ENCODE measurements at places on chromosomes 11 and 22. TPM values are rescaled to one million over a fixed set of nuclear protein-coding genes. Genes with fewer than 3 reads are reported as not detected.
A peak's percentile ranks its signal among the peaks of the same experiment; 100 is the strongest.

RFPL2 gene
- polyA plus RNA-seq = 0.30 TPM

CALCA gene
- polyA plus RNA-seq = not detected

OR10G4 gene
- polyA plus RNA-seq = not detected

NXPE2 gene
- not detected for polyA plus RNA-seq

CSF2RB gene
- polyA plus RNA-seq = not detected

CARNS1 gene
- polyA plus RNA-seq = 0.12 TPM

GUCY1A2 gene
- 0.12 TPM for polyA plus RNA-seq

EXPH5 gene
- 0.01 TPM for polyA plus RNA-seq

GVQW3 gene
- 3.8 TPM for polyA plus RNA-seq

IL18 gene
- polyA plus RNA-seq = 114 TPM

SCYL1 gene
- polyA plus RNA-seq = 45.9 TPM

DNA sequence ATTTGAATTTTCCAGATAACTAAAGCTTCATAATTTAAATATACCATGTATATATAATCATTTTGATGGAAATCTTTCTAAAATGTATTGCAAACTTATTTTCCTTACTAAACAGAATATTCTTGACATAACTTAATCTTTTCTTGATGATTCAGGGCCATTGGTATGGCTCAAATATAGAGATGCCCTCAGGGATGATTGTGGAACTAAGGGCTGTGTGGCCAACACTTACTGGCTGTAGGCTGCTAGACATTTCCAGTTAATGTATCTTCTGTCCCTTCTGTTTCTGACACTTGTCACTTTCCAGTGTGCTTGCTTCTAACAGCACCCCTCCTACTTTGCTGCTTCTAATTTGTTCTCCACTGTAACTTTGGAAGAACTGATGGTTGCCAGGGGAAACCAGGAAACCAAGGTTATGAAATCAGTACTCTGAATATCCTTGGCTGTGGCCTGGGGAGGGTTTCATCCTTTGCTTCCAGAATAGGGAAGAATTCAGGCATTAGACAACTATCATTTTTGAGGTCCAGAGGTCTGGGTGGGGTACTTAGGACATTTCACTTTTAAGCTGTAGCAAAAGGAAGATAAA is 697.2 kb downstream of the ETS1 start:
- DNase-seq = no peak

DNA sequence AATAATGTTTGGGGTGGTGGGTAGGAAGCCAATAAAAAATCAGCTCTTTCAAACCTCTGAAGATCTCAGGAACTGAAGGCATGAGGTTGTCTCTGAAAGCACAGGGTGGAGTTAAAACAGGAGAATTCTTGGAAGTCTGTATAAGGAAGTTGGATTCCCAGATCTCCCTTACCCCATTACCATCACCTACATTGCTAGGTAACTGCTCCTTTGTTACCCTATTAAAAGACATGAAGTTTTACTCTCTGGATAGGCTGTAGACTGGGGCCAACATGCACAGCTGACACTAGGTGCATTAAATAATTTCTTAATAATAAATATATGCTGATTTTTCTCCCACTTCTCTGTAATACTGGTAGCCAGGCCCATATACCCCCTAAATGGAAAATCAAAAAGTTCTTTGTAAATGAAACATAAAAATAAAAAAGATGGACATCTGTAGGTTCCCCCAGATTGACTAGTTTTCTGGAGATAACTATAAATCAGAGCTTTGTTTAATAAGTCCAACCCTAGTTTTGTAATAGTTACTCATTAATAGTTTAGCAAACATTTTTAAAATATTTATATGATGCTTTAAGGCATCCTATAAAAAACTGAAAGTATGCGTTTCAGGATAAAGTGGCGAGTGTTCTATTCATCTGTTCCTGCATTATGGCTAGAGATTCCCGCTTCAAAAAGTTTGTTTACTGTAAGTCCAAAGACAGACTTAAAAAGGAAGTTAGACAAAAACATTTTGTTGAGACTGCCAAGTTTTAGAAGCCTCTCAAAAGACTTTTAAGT is 63.8 kb downstream of the KIF18A start:
- peak; percentile 3 for DNase-seq

GRCh38 chr22:47125603-47126002 is 363.2 kb downstream of the TBC1D22A start:
- DNase-seq = peak; percentile 27

- peak; percentile 40 for DNase-seq
These were observed 72.0 kb downstream of the SYN3 start for GRCh38 chr22:32985899-32986765.

GRCh38 chr11:66607126-66607834 is 9.2 kb upstream of the RBM14 start:
- peak; percentile 55 for DNase-seq

GRCh38 chr11:21622566-21622965 is 570.3 kb upstream of the ANO5 start:
- no peak for DNase-seq

- no peak for DNase-seq
These were observed 2.0 kb downstream of the SIPA1 start for GRCh38 chr11:65639623-65640482.

GRCh38 chr11:43508511-43508918 is 149.8 kb downstream of the TTC17 start:
- DNase-seq = no peak

GRCh38 chr22:41311487-41311886 is 10.2 kb downstream of the ZC3H7B start:
- no peak for DNase-seq

- DNase-seq = peak; percentile 69
These were observed 49.1 kb downstream of the MICAL2 start for GRCh38 chr11:12159351-12160099.

GRCh38 chr11:24233041-24233440 is 263.8 kb upstream of the LUZP2 start:
- DNase-seq = no peak

- no peak for DNase-seq
These were observed 40.7 kb downstream of the SYT13 start for GRCh38 chr11:45245218-45246045.

- DNase-seq = no peak
These were observed 36.3 kb upstream of the TIMP3 start for GRCh38 chr22:32765132-32765618.

GRCh38 chr22:39674536-39674935 is 104.0 kb downstream of the CACNA1I start:
- no peak for DNase-seq

DNA sequence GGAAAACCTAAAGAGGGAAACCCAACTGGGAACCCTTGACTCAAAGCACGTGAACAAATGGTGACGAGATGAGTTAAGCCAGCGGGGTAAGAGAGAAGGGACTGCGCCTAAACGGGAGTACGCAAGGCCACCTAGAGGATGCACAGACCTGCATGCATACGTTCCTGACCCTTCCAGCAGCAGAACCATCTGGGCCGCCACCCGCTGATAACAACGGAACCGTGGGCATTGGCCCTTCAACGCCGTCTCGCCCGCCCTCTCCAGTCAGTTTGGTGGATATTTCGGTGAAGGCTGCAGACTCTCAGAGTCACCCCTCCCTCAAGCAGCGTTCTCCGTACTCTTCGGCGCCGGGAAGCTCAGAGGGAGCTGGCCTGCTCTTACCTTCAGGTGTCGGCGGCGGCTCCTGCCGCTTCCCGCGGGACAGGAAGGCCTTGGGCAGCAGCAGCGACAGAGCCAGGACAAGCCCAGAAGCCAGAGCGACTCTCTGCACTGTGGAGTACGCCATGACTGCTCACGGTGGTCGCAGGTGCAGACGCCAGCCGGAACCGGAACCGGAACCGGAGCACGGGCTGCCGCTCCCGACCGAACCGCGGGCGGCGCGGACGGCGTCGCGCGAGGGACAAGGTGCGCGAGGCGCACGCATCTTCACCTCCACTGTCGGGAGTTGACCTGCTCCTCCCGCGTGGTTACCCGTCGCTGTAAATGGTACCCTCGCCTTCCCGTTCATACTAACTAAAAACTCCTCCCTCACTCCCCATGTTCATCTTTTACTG is at the start of gene RIC3:
Gene RIC3, minus strand, starts transcription at position 541 of the 773 bp plus-strand sequence. Its CDS starts 36 bp downstream, at position 505.
- DNase-seq = peak; percentile 29

- no peak for DNase-seq
These were observed 19.3 kb downstream of the MOB2 start for GRCh38 chr11:1467270-1467669.

DNA sequence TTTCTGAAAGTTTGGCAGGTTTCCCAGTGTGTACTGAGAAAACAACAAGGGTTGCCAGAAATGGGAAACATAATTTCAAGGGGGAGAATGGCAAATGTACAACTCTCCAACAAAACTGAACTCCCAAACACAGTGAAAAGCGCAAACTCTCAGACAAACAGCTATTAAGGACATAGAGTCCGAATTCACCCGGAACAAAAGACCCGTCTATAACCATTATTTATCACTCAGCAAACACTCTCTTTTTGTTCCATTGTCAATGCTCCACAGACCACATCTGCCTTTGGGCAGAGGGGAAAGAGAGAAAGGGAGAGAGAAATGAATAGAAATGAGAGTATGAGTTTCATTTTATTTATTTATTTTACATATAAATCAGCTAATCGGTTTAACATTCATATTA is 21.7 kb downstream of the KIRREL3 start:
- DNase-seq = no peak

GRCh38 chr22:19933341-19934241 is 8.0 kb upstream of the COMT start:
- no peak for DNase-seq

DNA sequence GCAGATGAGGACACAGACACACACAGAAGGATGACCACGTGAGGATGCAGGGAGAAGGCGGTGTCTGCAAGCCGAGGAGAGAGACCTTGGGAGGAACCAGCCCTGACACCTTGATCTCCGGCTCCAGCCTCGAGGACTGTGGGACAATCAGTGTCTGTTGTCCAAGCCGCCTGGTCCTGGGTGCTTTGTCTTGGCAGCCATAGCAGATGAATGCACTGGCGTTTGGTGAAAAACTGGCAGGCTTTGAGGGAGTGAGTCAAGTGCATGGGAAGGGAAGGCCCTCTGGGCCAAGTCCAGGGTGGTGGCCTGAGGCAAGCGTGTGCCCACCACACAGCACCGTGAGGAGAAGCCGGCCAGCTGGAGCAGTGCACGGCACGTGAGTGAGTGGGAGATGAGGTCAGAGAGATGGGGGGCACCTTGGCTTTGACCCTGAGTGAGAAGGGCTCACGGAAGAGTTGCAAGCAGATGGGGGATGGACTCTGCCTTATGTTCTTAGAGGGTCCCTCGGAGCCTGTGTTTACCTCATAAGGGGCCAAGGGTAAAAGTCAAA is 12.4 kb upstream of the BRSK2 start:
- no peak for DNase-seq

- no peak for DNase-seq
These were observed 7.3 kb downstream of the SART1 start for GRCh38 chr11:65968600-65969482.

DNA sequence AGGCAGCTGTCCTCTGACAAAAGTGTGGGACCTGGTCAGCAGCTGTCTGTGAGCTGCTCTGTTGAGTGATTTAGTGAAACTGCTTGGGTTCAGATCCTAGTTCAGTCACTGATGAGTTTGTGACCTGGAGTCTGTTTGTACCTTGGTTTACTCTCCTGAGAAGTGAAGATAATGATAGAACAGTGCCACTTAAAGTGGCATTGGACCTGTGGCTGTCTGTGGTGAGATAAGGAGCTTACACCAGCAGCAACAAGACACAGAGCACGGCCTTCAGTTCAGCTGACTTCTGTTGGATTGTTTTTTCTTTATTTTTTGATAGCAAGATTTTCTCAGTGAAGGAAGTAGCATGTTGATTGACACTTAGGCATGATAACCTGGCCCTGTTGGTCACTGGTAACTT is 46.2 kb upstream of the CTTN start:
- DNase-seq = no peak

GRCh38 chr22:50049299-50050195 is 8.6 kb downstream of the TTLL8 start:
- DNase-seq = no peak

GRCh38 chr11:84249344-84250135 is 963.4 kb upstream of the CCDC90B start:
- no peak for DNase-seq

DNA sequence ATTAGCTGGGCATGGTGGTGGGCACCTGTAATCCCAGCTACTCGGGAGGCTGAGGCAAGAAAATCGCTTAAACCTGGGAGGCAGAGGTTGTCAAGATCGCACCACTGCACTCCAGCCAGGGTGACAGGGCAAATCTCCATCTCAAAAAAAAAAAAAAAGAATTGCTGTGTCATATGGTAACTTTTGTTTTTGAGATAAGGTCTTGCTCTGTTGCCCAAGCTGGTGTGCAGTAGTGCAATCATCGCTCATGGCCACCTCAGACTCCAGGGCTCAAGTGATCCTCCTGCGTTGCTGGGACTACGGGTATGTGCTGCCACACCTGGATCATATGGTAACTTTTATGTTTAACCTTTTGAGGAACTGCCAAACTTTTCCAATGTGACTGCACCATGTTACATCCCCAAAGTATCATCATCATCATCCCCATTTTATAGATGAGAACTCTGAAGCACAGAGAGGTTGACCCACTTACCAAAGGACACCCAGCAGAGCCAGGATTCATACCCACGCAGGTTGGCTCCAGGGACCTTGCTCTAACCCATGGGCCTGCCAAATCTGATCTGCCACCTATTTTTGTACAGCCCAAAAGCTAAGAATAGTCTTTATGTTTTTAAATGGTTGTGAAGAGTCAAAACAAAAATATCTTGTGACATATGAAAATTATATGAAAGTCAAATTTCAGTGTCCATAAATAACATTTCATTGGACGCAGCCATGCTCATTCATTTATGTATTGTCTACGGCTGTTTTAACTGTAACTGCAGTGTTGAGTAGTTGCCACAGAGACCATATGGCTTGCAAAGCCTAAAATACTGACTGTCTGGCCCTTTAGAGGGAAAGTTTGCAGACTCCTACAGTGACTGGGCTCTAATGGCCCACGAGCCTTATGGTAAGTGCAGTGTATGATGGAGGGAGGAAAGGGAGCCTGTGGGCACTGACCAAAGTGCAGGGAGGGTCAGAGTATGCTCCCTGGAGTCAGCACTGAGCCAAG is 45.3 kb downstream of the GDPD5 start:
- DNase-seq = no peak

DNA sequence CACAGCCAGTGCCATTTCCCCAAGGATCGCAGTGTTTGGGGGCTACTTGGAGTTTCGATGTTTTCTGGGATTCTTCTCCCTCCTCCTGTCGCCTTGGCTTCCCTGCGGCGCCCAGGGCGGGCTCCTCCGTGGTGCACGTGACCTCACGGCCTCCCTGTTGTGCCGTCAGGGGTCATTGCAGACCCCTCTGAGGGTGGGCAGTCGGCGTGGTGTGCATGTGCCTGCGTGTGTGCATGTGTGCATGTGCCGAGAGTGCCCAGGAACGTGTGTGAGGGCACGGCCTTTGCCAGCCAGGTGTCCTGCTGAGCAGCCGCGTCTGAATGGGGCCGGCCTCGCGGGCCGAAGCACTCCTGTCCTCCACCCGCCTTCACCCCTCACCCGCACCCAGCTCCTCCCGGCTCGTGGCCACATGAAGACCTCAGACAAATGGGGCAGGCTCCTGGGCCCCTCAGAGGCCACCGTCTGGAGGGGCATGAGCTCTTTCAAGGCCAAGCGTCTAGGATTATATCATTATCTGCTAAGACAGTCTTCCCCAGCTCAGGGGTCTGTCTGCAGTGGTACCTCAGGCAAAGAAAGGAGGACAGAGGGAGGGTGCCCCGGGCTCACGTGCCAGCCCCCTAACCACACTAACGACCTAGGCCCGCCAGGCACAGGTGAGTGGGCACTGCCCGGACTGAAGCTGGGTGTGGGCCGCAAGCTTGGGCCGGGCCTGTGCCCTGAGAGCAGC is 9.4 kb upstream of the MRPL23 start:
- no peak for DNase-seq
